ENCODE measurements at places on chromosomes 7 and 10.

DNA sequence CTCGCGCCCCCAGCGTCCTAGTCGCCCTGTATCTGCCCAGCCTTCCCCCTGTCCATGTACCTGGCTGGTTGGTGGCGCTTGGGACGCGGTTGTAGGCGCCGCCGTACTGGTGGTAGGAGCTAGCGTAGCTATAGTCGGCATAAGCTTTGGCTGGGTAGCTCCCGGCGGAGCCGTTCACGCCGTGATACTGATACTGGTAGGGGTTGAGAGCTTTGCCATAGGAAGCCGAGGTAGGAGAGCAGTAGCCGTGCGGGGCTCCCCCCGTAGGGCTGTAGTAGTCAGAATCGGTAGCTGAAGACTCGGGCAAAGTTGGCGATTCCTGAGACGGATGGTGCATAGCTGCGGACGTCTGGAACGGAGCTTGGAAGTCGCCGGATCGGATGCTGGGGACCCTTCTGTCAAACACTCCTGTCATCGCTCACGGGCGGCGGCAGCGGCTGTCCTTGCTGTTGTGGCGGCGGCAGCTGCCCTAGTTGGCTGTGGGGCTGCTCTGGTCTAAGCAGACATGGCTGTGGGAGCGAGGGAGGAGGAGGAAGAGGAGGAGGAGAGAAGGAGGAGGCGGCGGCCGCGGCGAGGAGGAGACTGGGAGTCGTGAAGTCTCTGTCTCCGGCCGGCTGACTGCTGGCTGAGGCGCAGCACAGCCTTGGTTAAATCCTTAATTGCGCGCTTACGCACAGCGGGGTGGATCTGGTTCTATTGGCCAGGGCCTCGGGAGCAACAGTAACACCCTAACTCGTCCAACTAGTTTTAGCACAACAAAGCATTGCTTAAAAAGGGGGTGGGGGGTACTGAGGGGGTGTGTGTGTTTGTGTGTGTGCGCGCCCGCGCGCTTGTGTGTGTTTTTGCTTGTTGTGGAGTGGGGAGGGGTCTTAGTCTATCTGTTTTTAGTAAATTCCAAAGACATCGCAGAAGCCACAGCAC, at the start of gene DLX5:
TSS of gene DLX5 (minus strand) at position 623 of the 921 bp plus-strand sequence. CDS start at position 415, 208 bp downstream.
- DNase-seq: no peak

GRCh38 chr7:107111196-107111595, 57.6 kb upstream of the HBP1 start:
- DNase-seq: no peak

DNA sequence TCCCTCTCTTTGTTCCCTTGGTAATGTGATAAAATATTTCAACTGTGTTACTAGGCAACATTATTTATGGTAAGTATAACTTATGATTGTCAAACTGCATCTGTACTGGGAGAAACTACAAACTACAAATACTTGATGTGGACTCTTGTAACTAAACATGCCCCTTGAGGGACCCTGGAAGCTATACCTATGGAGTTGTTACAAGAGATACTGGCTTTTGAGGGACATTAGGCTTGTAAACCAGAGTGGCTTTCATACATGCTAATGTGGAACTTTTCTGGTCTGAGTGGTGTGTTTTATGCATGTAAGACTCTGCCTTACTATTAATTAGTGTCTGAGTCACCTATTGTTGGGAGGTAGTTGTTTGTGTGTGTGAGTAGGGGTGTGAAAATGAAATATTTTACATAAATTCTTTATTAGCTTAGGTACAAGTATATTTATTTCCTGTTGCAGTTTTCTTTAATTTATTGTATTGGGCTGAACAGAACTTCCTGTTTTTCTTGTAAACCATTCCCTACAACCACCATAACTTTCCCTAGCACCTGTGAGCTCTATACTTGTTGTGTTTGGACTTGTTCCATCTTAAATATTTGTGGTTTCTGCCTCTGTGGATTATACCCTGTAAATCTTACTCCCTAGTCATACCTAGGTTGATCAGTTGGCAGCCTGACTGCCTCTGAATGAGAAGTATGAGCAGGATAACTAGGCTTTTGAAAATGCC, 49.8 kb downstream of the STK31 start:
- DNase-seq: no peak

GRCh38 chr10:119801998-119802538, 70.6 kb downstream of the MCMBP start:
- DNase-seq: no peak

GRCh38 chr7:16455591-16455990, 9.9 kb downstream of the SOSTDC1 start:
- DNase-seq: no peak
